Stromal cell of bone marrow (primary cell): ENCODE measurements at places on chromosomes 12 and 14.

DNA sequence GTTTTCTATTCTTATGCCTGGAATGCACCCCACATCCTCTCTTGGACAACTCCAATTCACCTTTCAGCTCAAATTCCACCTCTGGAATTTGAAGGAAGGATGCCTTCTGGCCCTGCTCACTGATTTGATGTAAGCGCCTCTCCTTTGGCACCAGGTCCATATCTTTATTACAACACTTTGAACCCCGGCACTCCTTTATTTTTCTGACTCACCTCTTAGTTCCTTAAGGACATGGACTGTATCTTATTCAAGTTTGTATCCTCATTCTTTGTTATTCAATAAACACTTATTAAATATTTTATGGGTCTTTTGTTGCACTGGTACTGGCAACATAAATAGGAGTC, 3.1 kb downstream of the GALC start:
- no peak for DNase-seq

DNA sequence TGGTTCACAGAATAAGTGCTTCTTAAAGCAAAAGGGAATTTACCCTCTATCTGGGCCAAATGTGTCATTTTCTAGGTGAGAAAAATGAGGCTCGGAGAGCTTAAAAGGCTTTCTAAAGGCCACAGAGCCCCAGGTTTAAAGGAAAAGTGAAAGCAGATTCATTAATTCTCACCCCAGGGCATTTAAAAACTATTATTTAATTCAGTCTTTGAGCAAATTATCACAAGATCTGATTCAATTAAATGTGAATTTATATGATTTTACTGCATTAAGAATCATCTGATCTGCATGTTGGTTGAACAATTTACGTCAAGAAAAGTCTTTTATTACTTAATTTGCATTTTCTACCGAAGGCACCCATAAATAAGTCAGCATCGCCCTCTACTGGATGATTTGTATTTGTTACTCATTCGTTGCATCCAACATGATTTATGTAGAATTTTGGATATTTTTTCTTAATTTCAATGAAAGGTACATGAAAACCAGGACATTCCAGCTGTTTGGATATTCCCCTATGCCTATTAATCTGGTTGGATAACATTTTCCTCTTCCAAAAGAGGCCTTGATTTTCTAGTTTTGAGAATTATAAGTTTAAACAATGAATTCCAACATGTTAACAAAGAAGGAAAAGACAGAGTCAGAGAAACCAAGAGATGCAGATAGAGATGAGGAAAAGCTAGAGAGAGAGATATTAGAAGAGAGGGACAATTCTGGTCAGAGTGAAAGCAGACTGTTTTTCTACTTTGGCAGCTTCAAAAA, 19.1 kb upstream of the DHRS7 start:
- peak; percentile 67 for DNase-seq

DNA sequence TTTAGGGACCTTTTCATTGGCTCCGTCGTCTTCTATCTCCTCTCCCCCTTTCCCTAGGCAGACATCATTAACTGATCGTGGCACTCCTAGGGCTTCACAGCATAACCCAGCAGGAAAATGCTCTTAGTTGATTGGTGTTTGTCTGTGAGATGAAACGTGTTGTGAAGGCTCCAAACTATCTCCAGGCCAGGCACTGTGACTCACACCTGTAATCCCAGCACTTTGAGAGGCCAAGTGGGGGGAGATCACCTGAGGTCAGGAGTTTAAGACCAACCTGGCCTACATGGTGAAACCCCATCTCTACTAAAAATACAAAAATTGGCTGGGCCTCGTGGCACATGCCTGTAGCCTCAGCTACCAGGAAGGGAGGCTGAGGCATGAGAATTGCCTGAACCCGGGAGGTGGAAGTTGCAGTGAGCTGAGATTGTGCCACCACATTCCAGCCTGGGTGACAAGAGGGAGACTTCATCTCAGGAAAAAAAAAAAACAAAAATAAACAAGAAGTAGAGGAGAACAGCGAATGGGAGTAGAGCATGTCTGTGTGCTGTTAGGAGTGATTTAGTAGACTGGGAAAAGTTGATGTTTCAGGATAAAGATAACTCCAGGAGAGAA, 32.3 kb upstream of the WDR89 start:
- no peak for DNase-seq

DNA sequence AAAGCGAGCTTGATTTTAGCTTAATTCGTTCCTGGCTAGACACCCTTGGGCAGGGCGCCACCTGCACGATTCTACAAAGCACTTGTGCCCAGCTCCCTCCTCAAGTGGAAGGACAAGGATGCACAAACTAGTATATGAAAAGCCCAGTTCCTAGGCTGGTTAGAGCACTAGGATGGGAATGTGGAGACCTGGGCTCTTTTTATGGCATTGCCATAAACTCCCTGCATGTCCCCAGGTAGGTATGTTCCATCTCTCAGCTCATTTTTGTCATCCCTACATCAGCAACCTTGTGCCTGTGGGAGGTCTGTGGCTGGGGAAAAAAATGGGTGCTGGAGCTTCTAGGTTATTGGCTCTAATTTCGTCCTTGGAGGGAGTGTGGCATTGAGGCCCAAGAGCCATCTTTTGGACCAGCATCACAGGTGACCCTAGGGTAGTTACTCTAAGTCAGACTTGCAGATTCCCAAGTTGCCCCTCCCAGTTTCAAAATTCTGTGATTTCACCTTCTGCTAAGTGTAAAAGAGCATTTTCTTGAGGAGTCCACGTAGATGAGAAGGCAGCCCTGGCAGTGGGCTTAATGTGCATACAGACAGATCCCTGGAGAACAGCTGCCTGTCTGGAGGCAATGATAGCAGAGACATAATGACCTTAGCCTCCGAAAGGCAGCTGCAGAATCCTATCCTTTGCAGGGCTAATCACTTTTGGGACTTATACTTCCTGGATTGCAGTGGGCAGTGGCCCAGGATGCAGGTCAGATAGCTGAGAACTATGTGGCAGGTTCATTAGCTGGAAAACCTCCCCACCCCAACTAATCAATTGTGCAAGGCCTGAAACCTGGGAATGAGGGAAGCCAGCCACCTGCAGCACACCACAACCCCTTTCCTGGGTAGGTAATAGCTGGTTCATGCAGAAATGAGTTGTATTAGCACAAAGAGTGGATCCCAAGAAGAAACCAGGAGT, 47.6 kb upstream of the BDKRB2 start:
- no peak for DNase-seq

- peak; percentile 38 for DNase-seq
Observed at GRCh38 chr14:73188501-73188911, 48.8 kb upstream of the PAPLN start.

DNA sequence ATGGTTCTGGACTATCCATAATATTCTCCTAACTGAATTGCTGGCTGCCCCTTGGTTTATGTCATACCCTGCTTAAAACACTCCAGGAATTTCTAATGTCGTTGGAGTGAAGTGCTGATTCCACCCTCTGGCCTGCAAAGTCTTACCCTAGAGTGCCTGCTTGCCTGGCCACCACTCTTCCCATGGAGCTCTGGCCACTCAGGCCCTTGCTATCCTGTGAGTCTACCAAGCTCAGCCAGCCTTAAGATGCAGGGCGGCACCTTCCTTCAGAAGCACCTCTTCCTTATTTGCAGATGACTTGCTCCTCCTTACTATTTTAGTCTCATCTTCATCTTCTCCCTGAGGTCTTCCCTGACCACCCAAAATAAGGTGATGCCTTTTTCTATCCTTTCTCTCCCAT, 35.3 kb downstream of the SLC6A15 start:
- no peak for DNase-seq

DNA sequence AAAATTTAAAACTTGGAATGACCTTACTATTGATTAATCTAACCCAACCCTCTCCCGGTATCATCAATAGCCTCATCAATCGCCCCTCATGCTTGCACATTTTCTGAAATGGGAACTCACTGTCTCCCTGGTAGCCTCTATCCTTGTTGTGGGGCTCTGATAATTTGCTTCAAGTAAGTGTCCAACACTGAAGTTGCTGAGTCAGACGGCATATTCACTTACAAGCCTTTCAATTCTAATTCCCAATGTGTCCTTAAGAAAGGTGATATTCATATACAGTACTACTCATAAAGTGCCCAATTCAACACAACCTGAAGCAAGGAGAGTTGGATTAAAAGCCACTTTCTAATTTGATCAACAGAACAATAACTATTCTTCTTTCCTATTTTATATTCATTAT, 1146.1 kb upstream of the TMEM132C start:
- no peak for DNase-seq

GRCh38 chr12:25241167-25242020, 9.3 kb downstream of the KRAS start:
- peak; percentile 41 for DNase-seq

GRCh38 chr12:57454213-57454565, 918 bp upstream of the INHBE start:
- no peak for DNase-seq

GRCh38 chr12:127401005-127401404, 866.0 kb upstream of the TMEM132C start:
- DNase-seq: no peak

- DNase-seq: no peak
Observed at GRCh38 chr12:41950455-41950854, 194.2 kb downstream of the GXYLT1 start.

GRCh38 chr12:89349814-89350213, 2.5 kb downstream of the DUSP6 start:
- DNase-seq: no peak

GRCh38 chr12:107735763-107736162, 25.2 kb downstream of the PRDM4 start:
- no peak for DNase-seq

GRCh38 chr12:64745259-64745807, 13.9 kb downstream of the GNS start:
- DNase-seq: no peak

- no peak for DNase-seq
Observed at GRCh38 chr12:87369161-87369560, 660.0 kb downstream of the C12orf50 start.

- no peak for DNase-seq
Observed at GRCh38 chr12:10737249-10737648, 14.1 kb upstream of the YBX3 start.

- DNase-seq: no peak
Observed at GRCh38 chr12:112671564-112671963, 120.0 kb upstream of the RPH3A start.

- DNase-seq: no peak
Observed at GRCh38 chr12:6747216-6747615, 5.7 kb downstream of the MLF2 start.

DNA sequence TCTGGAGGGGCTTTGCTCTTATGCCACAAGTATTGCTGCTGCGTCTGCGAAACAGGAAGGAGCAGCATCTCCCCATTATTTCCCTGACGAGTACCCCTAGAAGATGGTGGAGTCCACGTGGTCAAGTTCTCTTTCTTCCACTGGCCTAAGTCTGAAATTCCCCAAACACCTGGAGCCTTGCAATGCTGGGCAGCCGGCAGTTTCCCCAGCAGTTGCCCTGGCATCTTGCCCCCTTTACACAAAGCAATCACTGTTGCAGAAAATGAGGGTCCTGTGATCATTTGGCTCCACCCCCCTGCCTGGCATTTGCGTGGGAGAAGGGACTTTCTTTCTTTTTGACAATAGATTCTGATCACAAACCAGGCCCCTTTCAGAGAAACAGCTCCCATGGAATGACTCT, 56.9 kb downstream of the FOS start:
- no peak for DNase-seq

GRCh38 chr12:115698257-115698656, 579.2 kb downstream of the MED13L start:
- DNase-seq: no peak

GRCh38 chr12:53729644-53730043, 2.4 kb upstream of the CALCOCO1 start:
- DNase-seq: no peak

DNA sequence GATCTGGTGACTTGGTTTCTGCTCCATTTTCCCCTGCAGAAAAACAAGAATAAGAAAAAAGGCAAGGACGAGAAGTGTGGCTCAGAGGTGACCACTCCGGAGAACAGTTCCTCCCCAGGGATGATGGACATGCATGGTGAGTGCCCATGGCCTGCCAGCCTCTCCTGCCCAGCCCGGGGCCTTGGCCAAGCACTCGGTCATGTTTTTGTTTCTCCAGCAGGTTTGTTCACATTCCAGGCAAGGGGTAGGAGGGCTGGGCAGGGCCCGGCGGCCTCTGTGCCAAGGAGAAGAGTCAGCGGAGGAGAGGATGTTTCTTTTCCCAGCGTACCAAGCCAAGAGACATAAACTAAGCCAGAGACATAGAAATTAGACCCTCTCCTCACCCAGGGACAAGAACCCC, 13.6 kb downstream of the BCL7A start:
- DNase-seq: no peak

GRCh38 chr12:27549801-27550652, 26.0 kb downstream of the PPFIBP1 start:
- DNase-seq: peak; percentile 95

- no peak for DNase-seq
Observed at GRCh38 chr12:92063641-92064040, 82.0 kb downstream of the BTG1 start.

DNA sequence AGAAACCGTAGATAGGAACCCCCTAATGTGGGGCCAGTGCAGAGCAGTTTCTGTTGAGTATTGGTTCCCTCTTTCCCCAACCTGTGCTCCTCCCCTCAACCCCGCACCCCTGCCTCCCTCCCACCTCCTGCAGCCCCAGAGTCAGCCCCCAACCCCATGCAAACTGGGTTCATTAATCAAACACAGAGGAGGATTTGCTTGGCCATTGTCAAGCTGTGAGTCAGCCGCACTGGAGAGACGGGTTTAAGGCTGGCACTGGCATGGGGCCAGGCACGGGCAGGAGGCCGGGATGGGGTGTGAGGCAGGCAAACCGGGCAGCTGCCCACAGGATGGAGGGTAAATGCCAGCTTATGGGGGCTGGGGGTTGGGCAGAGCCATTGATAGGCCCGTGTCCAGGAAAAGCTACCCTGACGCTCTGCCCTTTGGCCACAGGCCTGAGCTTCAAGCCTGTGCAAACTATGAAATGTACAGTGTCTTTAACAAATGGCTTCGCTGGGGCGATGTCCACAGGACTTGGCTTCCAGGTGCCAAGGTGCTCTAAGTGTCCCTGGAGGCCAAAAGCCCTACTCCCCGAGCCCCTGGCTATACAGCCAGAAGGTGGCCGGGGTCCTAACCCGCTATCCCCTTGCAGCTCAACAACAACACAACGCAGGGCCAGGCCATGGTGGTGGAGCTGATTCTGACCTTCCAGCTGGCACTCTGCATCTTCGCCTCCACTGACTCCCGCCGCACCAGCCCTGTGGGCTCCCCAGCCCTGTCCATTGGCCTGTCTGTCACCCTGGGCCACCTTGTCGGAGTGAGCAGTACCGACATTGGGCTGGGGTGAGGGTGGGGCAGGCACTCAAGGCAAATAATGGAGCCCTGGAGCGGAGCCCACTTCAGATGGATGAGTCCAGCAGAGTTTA, 1.4 kb downstream of the AQP5 start:
- DNase-seq: no peak
